ENCODE measurements at places on chromosomes 11 and 22. TPM values are rescaled to one million over a fixed set of nuclear protein-coding genes. Genes with fewer than 3 reads are reported as not detected.

MRGPRD gene
- total RNA-seq = not detected

BTBD18 gene
- total RNA-seq = 1.1 TPM

SMC1B gene
- total RNA-seq = not detected

OR51B4 gene
- 0.90 TPM for total RNA-seq

CBLIF gene
- total RNA-seq = not detected
